ENCODE measurements at places on chromosomes 12 and 14.

GRCh38 chr14:78637908-78638475, 467.8 kb downstream of the NRXN3 start:
- no peak for DNase-seq

DNA sequence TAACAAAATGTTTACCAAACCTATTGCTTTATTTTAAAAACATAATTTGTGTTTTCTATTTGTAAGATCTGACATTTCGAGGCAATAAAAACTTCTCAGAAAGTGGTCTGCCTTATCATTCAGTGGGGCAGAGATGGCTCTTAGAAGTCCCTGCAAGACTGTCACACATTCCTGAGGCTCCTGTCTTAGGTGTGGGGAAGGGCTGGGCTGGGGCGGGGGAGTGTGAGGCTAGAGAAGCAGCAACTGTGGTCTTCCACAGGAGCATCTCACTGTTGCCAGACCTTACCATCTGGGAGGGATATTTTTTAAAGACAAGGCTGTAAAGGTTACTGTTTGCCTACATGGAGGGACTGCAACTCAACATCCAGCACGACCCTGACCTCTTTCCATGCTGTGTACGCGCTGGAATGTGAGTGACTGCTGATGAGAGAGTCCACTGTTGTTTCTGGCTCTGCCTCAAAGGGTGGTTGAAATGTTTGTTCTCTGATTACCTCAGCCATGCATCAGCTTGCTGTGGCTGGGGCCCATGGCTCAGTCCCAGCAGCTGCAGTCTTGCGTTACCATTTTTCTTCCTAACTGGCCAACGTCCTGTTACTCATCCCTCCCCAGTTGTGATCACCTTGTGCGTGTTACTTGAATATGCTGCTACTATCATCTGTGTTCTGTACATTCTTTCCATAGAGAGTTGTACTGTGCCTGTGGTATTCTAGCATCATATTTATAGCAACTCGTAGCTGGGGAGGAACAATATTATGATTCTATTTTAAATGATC, 12.4 kb downstream of the ERG28 start:
- no peak for DNase-seq

- DNase-seq, result no peak
Measured at GRCh38 chr12:2753536-2753935, 41.2 kb upstream of the FKBP4 start.

- DNase-seq, result no peak
Measured at GRCh38 chr12:66661357-66661756, 17.5 kb downstream of the GRIP1 start.

DNA sequence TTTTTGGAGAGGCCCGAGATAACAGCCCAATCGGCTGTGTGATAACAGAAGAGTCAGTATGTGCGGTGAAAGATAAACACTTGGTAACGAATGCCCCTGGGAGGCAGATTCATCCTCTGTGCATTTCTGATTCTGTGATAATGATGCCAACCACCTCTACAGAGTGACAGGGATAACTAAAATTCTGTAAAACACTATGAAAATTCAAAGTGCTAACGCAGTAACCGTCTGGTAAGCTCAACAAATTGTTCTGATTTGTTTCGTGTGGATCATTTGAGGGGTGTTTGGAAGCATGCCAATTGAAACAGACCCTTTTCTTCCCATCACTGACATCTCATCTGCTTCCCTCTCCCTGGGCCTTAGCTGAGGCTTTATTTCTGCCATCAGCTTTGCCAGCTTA, 76.3 kb downstream of the ESR2 start:
- no peak for DNase-seq

- no peak for DNase-seq
Measured at GRCh38 chr12:3229577-3229976, 152.4 kb downstream of the TSPAN9 start.

- no peak for DNase-seq
Measured at GRCh38 chr12:122194804-122195203, 8.7 kb upstream of the B3GNT4 start.

DNA sequence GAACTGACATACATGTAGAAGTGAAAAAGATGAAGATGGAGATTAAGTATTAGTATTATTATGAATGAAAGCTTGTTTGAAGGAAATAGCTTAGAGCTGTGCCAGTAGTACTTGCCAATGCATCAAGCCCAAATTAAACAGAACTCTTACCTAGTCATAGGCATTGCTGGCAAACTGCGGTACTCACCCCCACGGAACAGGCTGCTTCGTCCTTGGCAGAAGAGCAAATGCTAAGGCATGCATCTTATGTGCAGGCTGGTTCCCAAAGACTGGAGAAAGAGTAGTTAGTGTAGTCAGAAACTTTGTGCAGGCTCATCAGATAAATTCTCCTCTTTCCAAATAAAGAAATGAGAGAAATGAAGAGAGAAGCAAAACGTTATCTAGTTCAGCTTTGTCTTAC, 134.8 kb downstream of the CCDC59 start:
- DNase-seq, result no peak

- DNase-seq, result no peak
Measured at GRCh38 chr12:79191391-79191790, 326.8 kb downstream of the SYT1 start.

- no peak for DNase-seq
Measured at GRCh38 chr14:36455241-36455627, 64.8 kb downstream of the NKX2-1 start.

DNA sequence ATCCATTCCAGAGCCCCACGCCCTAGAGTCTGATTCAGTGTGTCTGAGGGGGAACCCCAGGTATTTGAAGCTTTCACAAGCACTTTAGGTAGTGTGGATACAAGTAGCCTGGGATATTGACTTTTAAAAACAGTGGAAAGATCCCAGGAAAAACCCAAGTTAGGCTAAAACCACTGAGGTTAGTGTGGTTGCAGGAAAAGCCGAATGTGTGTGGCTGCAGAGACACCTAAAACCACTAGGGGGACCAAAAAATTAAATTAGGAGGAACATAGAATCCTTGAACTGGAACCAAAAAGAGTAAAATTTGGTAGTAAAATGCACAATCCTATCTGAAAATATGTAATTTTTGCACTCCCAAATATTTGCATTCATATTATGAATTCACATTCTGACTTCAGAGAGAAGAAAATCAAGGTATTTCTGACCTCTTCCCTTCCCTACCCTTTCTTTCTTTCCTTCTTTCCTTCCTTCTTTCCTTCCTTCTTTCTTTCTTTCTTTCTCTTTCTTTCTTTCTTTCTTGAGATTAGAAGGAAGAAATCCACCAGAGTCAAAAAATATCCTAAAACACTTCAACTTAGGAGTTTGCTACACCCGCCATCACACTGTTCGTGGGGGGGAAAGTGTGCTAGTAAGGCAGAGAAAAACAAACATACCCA, 37.8 kb downstream of the SLCO1A2 start:
- DNase-seq, result no peak

DNA sequence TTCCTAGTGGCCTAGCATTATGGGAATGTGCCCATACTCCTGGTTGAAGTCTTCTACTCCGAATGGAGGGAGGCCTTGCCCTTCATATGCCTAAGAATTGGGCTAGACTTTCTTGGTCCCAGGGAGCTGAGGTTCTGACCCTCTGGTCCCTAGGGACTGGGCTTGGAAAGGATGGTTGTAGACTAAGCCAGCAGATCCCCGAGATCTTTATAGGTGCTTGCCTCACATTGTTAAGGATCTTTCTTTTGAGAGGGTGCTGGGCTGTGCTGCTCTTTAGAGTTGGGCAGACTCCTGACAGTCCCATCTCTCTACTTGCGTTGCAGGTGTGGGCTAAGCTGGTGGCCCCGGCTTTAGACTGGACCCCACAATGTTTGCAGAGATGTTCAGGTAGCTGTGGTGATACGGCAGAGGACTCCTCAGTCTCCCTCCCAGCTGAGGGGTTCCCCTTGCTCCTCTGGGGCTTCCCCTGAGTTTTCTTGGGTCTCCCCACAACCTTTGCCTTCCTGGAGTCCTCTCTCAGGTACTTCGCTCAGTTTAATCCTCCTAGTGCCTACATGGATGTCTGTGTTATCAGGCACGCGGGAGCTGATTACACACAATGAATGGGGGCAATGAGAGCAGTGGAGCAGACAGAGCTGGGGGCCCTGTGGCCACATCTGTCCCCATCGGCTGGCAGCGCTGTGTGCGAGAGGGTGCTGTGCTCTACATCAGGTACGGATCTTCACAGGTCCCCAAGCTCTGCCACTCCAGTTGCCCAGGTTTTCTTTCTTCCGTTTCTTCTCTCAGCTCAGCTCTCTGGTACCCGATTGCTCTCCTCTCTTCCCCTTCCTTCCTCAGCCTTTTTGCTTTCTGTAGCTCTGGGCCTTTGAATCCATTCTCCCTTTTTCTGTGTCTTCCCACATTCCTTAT, 1.3 kb downstream of the MBD6 start:
- DNase-seq, result no peak

DNA sequence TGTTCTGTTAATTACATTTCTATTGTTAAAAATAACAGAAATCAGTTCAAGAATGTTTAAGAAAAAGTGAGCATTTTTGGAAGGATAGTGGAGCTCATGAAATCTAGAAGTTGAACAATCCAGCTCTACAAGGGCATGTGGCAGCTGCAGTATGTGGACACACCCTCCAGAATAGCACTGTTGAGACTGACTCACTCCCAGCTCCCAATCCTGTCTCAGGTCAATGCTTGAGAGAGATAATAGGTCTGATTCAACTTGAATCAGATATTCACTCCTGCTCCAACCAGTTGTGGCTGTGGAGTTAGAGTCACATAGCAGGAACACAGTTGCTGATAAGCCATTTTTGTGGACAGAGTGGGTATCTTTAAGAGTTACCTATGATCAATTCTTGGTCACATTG, 113.0 kb upstream of the NTF3 start:
- DNase-seq, result no peak

DNA sequence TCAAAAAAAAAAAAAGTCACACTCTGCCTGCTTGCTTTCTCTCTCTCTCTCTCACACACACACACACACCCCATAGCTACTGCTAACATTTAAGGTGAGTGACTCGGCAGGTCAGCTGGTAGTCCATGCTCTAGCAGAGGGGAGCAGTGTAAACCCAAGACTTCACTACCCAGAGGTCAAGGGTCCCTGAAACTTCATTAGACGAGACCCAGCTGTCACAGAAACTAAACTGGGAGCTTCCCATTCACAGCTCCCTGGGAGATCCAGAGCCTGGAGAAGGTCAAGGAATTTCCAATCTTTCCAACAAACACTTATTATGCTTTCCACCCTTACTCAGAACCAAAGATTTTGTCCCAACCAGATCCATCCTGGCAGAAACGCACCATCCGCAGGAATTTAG, 33.2 kb downstream of the CKAP4 start:
- no peak for DNase-seq

DNA sequence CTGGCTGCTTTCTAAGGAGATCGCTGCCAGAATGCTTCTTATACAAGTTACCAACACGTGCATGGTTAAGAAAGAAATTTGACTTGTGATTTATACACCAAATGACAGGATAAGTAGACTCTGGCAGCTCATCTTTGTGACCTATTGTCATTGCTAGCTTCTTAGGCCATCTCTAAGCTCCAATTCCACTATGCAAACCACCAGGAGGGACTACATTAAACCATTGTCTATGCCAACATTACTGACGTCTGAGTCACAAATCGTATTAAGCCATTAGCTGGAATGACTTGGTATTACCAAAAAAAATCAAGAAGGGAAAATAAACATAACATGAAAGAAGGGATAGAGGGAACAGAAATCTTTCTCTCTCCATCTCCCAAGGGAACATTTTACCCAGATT, 15.8 kb upstream of the VPS33A start:
- DNase-seq, result no peak

- DNase-seq, result no peak
Measured at GRCh38 chr12:104998423-104999346, 12.6 kb downstream of the NOPCHAP1 start.

DNA sequence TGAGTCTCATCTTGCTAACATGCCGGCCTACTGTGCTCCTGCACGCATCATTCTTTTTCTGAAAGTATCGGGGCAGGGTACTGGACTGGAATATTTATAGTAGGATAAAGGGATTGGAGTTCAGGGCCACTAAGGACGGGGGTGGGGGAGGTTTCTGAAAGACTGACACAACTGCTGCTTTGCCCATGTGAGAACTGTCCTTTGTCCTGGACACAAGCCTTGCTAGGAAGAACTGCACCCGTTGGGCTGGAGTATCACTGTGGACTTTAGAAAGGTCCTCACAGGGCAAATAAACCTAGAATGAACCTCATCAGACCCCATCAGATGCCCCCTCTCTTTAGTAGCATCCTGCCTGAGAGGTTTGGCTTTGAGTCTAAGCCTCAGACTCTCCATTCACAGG, 87.6 kb downstream of the PRMT8 start:
- DNase-seq, result no peak

DNA sequence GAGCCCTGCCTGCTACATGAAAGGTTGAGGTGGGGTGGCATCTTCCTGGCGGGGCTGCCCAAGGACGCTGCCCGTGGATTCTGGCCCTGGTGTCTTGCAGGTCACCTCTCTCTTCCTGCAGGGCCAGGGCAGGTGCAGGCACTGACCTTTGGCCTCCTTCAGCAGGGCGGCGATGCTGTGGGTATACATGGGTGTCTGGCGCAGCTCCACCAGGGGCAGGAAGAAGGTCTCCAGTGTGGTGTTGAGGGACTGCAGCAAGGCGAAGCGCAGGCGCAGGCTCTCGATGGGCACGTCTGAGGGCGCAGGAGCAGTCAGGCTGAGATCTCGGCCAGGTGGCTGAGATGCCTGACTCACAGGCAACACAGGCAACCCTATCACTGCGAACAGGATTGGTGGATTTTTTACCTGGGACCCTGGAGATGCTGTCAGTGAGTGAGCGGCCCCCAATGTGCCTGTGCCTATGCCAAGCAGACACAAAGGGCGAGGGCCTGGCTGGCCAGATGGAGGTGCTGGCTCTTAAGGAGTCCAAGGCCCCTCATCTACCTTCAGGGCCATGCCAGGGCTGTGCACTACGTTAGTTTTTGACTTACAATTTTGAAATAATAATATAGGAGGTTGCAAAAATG, 45.7 kb downstream of the TRAFD1 start:
- no peak for DNase-seq

Data from stimulated activated CD8-positive, alpha-beta memory T cell treated with anti-CD3 and anti-CD28 coated beads, Interleukin-7, amount 100 ng/mL, for 1 hour (primary cell).